Eye (tissue), 1 donor: ENCODE measurements at places on chromosomes 5 and 9.

DNA sequence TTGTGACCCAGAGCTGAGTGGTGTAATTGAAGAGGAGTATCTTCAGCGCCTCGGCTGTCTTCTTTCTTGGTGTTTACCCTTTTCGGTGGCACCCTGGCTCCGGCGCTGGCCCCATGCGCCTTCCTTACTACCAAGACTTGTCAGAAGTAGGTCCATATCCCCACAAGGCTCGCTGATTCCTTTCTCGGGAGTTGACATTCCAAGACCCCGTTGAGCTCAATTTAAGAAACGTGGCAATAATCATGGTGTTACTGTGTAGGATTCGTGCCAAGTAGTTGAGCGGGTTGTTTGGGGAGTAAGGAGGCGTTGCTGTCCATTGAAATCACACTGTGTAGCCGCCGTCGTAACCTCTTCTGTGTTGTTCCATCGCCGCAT lies 795 bp downstream of the NDUFAF2 start:
- peak; percentile 78 for DNase-seq

DNA sequence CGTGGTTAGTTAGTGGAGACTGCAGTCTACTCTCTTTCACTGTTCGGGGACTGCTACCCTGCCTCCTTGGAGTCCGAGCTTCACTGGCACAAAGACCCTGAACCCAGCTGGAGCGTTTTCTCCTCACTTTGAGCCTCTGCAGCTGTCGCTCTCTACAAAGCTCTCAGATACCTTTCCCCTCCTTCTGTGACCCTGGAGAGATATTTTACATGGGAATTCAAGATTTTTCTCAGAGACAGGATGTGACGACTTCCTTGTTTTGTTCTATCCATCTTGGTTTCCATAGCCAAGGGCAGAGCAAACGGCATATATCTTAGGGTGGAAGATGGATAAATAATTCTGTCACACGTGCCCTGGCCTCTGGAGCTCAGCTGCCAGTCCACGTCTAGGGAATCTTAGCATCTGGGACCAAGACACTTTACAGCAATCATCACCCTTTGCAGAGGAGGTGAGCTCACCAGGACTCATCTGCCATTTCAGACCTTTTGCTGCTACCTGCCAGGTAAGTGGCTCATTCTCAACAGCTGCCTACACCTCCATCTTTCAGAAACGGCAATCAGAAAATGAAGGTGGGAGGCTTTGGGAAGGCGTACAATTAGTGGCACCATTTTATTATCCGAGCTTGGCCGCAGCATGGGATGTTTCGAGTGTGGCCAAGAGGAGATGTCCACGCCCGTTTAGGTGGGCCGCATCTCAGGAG lies at the start of gene BTNL9:
BTNL9 (plus strand) TSS at position 336 of the 700 bp plus-strand sequence. CDS start 5,224 bp downstream, outside the sequence.
- no peak for DNase-seq

DNA sequence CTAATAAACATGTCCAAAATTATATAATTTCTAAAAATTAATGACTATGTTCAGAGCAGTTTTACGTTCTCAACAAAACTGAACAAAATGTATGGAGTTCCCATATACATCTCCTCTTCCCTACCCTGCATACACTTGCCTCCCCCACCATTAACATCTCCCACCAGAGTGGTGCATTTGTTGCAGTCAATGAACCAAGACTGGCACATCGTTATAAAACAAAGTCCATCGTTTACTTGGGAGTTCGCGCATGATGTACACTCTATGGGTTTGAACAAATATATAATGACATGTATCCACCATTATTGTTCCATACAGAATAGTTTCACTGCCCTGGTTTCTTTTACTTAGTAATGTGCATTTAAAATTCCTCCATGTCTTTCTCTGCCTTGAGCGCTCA lies 130.1 kb downstream of the APBA1 start:
- peak; percentile 65 for DNase-seq

GRCh38 chr9:131253891-131254491 lies 22.3 kb downstream of the FAM78A start:
- no peak for DNase-seq

DNA sequence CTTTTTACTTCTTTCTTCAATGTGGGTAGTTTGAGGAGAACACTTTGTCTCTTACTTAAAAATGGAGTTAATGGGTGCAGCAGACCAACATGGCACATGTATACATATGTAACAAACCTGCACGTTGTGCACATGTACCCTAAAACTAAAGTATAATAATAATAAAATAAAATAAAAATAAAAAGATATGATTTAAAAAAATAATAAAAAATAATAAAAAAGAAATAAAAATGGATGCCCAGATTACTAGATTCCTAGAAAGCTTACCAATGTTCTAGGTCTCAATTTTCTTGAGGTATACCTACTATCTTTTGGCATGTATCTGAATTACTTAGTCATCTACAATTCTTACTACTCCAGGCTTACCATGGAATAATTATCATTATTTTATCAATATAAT lies 2001.6 kb upstream of the CDH9 start:
- DNase-seq, result no peak

DNA sequence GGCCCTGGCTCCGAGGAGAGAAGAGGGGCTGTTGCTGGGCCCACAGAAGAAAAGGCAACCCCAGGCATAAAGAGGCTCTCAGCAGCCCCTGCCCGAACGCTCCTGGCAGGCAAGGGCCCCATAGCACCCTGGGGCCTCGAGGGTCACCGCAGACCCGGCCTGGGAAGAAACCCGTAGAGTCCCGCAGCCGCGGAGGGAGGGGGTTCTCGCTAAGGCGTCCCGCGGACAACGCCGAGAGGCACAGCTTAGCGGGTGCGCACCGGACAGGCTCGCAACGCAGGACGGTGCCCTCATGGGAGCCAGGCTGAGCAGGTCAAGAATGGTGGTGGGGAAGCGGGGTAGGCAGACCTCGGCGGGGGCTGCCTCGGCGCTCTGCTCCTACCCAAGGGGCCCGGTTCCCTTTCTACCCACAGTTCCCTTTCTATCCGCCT lies 6.7 kb downstream of the PITX1 start:
- DNase-seq, result no peak

- DNase-seq, result no peak
Measured at GRCh38 chr5:55715519-55716078, 3.5 kb upstream of the SLC38A9 start.

DNA sequence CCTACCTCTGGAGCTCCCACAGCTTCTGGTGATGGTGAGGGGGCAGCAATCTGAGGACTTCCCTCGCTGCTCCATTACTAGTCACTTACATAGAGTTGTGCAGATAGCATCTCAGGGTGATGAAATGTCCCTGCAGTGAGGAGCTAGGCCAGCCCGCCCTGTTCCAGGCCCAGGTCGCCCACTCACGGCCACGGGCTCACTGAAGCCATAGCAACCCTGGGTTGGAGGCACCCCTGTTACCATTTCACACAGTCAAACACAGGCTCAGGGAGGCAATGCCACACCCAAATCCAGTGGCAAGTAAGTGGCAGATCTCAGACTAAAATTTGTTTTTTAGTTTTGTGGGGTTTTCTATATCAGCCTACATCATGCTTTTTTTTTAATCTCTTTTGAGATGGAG lies 19.6 kb downstream of the SH2D3C start:
- no peak for DNase-seq

- no peak for DNase-seq
Measured at GRCh38 chr9:133089271-133089671, 27.5 kb downstream of the CEL start.

DNA sequence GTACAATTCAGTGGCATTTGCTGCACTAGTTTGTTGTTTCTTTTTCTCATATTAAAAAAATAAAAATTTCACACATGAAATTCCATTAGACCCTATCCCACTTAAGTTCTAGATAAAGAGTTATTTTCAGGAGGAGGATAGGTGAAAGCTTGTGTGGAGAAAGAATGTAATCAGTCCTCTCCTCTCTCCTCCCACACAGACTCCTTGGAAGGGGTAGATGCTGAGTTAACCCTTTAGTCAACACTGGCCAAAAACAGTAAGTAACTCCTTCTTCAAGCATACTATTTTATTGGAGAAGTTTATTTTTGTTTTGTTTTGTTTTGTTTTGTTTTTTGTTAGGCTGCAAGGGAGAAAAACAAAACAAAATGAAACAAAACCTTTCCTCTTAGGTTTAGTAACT lies 30.6 kb upstream of the LMNB1 start:
- no peak for DNase-seq

- DNase-seq, result no peak
Measured at GRCh38 chr9:120775859-120776258, 17.4 kb downstream of the FBXW2 start.

- peak; percentile 59 for DNase-seq
Measured at GRCh38 chr9:134545543-134546245, 95.9 kb upstream of the COL5A1 start.

DNA sequence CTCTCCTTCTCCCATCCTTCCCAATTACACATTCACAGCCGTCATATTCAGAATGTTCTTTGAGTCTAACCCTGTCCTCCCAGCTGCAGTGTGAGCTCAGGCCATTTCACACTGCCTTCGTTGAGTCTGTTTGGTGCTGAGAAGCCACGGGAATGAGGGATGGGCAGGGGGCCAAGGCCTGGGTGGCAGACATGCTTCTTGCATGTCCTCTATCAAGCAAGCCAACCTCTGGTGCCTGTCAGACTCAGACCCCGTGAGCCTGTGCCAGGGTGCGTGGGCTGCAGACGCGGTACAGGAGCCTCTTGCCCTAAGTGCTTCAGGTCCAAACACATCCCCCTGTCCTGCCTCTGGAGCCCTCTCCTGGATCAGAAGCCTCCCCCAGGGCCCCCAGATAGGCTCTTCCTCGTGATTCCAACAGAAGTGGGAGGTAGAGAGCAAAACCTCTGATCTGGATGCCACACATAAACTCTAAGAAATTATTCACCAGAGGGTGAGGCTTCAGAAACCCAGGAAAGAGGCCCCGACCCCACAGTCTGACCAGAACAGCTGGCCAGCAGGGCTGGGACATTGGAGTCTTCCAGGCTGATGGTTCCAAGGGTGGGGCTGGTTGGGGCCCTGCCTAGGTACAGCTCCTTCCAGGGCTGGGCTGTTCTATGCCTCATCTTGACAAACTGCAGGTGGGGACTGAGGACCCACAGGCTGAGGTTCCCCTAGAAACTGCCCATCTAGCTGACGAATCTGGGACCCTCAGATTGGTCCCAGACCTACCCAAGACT lies 46.7 kb upstream of the CDKN2AIPNL start:
- DNase-seq, result no peak

GRCh38 chr9:93185266-93186214 lies 1.6 kb downstream of the WNK2 start:
- DNase-seq, result peak; percentile 73

GRCh38 chr5:1211701-1212100 lies 10.3 kb downstream of the SLC6A19 start:
- no peak for DNase-seq

- no peak for DNase-seq
Measured at GRCh38 chr9:19022206-19022605, 10.8 kb downstream of the SAXO1 start.

DNA sequence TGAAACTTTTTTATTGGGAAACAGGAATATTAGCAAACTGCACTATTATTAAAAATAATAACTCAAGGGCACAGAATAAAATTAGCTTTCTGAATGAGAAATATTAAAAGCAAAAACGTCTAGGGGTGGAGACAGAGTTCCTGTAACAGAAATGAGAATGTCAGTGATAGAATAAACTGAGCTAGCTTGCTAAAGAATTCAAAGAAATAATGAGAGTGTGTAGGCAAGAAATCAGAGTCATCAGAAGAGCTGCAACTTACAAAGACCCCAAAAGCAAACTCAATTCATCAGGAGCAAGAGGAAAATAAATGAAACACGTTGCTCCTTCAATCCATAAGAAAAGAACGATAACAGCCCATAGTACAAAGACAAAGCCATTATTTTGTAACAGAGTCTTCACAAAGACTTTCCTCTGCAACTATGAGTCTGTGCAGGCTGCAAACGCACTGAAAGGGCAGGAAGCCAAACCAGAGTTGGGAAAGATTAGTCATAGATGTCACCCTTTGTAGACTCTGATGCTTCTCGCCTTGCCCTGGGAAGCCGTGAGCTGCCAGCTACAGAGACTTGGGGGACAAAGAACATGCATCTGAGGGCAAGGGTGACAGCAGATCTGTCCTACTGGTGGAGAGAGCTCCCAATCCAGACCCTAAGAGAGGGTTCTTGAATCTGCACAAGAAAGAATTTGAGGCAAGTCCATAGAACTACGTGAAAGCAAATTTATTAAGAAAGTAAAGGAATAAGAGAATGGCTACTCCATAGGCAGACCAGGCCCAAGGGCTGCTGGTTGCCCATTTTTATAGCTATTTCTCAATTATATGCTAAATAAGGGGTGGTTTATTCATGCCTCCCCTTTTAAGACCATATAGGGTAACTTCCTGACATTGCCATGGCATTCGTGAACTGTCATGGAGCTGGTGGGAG lies 40.8 kb downstream of the SHC3 start:
- no peak for DNase-seq

GRCh38 chr9:113620377-113621161 lies 157.0 kb downstream of the RGS3 start:
- peak; percentile 91 for DNase-seq

DNA sequence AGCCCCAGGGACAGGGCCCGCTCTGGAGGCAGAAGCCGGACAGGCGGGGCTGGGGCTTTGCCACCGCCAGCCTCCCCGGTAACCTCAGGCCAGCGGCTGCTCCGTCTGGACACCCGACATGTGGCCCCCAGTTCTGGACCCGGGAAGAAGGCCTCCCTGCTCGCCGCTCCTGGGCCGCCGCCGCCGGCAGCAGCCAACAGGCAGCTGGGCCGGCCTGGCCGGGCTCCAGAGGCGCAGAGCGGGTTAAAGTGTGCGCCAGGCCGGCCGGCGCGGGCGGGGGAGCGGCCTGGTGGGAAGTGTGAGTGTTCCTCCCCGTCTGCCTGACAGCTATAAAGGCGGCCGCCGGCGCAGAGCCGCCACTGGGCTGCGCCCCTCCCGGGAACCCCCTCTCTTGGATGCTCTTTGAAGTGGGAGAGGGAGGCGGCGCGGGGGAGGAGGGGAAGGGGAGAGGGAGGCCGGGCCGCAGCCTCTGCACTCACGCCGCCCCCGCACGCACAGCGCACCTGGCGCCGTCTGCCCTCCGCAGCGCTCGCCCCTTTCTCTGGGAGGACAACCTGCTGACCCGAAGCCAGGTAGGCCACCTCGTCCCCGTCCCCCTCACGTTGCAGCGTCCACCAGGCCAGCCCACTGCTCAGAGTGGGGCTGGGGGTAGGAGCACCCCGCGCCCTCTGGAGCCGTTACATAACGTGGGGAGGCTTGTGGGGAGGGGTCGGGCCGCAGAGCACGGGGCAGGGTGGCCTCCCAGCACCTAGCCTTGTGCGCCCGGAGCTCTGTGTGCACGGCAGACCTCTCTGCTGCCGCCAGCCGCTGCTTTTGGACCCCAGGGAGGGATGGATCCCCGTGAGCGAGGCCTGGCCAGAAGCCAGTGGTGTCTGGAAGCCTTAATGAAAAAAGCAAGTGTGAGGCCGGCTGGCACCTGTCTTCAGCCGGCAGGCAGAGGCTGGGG lies at the start of gene ADAMTSL2:
ADAMTSL2 (plus strand) TSS at position 359 of the 946 bp plus-strand sequence. CDS start 2,009 bp downstream, outside the sequence.
- DNase-seq, result peak; percentile 84

- DNase-seq, result peak; percentile 85
Measured at GRCh38 chr5:181181650-181182565, 23.1 kb downstream of the TRIM7 start.
